ENCODE measurements at places on chromosomes 5 and 9.

GRCh38 chr9:71704796-71705195 is 63.5 kb downstream of the CEMIP2 start:
- DNase-seq = no peak

DNA sequence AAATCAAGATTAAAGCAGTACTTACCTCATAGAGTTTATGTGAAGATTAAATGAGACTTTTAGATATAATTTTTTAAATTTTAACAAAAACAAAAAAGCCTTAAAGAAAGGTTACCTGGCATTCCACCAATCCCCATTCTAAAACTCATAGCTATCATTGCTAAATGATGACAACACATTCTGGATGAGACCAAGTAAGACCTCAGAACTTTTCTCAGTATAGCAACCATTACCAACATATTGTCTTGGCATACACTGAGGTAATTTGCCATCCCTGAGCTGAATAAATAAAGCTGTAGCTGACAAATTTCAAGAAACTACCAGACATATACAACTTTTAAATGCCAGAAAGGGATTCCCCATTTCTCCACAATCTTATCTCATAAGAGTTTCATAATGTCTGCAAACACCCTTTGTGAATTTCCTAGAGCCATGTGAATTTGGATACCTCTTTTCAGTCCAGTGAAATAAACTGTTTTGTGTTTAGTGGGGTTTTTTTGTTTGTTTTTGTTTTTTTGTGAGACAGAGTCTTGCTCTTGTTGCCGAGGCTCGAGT is 29.5 kb downstream of the RANBP3L start:
- no peak for DNase-seq

DNA sequence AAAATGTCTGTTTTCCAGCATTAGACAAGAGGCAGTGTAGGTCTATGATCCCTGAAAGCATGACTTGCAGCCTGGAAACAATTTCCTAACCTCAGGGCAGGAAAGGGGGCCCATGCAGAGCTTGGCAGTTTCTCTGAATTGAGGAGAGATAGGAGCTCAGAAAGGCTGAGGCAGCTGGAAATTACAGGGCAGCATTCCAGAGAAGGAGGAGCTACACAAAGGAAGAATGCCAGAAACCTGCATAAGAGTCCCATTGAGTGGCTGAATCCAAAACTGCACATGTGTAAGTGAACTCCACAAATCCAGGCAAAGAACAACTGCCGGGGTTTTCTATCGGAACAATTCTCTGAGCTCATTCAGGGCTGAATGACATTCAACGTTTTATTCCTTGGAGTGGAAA is 346.8 kb downstream of the PIK3R1 start:
- DNase-seq = no peak

DNA sequence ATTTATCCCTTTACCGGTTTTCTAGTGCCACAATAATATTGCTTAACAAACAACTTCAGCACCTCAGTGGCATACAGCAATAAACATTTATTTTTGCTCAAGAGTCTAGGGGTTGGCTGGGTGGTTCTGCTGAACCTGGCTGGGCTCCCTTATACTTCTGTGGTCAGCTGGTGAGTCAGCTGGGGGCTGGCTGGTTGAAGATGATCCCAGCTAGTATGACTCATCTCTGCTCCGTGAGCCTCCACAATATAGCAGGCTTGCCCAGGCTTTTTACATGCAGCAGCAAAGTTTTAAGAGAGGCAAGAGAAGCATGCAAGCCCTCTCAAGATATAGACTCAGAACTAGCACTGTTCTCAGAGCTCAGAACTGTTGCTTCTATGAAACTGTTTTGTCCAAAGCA is 523.5 kb upstream of the CLINT1 start:
- DNase-seq = peak; percentile 81

- DNase-seq = no peak
Observed at GRCh38 chr9:89680547-89681467, 76.0 kb downstream of the GADD45G start.

DNA sequence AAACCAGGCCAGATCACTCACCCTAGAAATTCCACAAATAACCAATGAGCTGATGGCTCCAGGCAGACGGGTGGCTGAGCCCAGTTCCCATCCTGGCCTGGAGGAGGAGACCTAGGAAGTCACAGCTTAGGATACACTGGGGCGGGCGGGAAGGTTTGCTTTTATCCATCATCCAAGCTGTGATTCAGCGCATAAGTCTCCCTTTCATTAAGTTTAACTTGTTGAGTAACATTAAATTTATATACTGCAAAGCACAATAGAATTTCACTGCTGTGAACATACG is 55.7 kb downstream of the THBS4 start:
- DNase-seq = no peak

DNA sequence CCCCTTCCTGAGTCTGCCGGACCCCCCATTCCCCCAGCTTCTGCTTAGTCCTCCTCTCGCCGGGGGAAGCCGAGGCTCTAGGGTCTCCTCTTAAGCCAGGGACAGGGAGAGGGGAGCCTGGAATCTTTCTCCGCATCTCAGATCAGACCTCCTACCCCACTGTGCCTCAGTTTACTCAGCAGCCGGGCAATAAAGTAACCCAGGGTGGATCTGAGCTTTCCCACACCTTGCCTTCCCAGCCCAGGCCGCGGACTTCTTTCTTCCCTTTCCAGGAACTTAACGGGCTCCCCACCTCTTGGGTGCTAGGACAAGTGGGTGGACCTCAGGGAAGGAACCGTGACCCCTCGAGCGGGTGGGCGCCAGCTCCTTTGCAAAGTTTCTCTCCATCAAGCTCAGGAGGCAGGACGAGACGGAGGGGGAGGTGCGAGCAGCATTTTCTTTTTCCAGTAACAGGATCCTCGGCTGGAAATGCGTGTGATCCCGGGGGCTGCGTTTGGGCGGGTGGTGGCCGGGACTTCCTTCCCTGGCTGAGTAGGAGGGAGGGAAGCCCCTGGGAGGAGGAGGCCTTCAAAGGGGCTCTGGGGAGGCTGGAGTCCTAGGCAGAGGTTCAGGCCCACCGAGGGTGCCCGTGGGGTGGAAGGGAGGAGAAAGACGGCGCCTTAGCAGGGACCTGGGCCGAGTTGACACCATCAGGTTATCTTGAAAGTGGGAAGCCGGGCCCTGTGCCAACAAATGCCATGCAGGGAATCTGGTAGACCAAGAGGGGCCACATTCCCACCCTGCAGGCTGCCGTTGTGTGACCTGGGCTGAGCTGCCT is 795 bp downstream of the DAB2IP start:
- no peak for DNase-seq

DNA sequence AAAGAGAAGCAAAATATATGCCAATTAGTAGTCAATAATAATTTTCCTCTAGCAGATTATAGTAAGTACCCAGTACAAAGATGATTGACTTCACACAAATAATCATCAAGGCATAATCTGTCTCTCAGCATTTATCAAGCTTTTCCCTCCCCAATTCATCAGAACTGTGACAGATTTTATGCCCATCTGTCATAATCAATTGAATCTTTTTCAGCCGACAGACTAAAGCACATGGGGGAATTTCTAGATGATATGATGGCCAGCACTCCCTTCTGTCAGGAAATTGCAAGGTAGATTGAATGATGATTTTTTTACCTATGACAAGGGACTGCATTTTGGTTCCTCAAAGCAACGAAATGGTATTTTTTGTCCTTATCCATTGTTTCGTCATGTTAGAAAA is 227.1 kb upstream of the CYLC2 start:
- DNase-seq = no peak

DNA sequence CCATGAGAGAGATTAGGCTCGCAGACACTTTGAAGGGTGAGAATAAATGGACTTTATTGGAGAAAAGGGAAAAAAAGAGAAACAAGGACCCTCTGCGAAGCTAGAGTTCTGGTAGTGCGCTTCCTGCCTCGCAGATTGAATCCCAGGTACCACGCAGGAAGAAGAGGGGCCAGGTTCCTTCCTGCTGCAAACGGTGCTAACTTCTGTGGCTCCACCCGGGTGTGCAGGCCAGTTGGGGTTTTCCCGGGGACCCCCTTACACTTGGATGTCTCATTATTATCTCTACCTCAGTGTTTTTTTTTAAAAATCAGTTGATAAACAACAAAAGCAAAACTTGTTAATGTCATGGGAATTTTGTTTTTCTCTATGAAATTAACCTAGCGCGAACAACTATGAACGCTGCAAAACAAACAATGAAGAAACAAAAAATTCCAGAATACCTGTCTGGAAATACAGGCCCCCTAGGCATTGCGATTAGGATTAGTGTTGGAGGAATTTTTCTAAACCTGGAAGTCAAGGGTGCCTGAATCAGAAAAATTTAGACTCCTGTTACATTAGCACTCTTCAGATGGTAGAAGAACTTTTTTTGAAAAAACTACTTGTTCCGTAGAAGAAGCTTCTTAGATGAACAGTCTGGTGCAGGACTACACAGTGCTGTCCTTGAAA is 414.5 kb downstream of the MAN2A1 start:
- no peak for DNase-seq

DNA sequence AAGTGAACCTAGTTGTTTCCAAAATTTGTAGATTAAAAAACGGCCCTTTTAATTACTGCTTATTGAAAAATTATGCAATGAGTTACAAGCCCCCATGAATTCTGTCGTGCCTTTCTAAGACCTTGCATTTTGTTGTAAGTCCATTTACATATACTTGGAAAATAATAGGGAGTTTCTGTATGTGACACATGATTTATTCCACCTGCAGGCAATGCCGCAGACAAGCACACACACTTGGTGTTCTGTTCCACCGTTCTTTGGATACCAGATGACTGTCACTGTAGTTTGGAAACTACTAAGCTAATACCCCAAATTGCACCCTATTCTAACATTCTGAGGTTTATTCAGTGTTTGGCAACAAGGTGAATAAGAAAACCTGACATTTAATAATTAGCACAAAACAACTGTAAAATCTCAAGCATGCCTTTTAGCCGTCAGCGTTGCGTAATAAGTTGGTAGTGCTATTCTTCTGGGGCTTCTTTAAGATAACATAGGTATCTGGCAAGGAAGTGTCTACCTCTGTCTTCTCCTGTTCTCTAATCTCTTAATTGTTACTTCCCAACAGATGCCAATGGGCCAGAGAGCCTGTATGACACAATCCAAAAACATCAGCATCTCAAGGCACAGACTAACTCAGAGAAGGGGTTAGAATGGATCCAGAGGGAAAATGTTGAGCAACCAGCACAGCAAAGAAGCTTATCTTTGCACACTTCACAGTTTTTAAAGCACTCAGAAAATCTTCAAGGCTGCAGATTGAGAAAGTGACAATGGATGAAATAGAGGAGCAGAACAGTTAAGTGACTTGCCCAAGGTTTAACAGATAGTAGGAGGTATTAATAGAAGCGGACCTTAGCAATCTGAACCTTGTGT is 48.2 kb upstream of the DPYSL3 start:
- no peak for DNase-seq

DNA sequence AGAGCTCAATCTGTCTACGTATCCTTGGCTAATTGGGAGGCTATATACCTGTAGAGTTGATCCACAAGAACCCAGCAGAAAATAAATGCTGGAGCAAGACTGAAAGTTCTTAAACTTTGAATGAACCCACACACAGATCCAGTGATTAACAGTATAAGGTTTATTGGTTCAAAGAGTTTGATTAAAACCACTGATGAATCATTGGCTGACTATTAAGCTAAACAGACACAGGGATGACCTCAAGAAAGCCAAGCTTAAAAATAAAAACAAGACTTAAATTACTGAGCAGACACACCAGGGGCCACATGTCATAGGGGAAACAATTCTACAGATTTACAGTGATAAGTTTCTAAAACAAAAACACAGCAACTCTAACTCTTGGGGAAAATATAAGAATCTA is 163.6 kb downstream of the SPATA31D1 start:
- no peak for DNase-seq

DNA sequence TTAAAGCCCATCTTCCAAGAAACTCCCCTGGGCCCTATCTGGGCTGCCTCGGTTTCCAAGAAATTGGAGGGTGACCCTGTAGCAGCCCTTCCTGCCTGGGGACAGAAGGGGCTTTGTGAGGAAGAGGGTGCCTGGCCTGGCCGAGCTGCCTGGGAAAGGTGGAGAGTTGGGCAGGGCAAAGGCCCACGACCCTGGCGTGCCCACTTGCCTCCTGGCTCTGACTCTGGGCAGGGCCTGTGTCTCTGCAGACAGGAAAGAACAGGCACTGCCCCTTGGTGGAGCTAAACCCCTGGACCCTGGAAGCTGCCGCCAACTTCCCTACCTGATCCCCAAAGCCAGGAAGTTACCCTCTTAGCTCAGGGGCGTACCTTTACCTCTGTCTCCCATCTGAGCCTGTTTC is 149.3 kb downstream of the RGS3 start:
- no peak for DNase-seq

DNA sequence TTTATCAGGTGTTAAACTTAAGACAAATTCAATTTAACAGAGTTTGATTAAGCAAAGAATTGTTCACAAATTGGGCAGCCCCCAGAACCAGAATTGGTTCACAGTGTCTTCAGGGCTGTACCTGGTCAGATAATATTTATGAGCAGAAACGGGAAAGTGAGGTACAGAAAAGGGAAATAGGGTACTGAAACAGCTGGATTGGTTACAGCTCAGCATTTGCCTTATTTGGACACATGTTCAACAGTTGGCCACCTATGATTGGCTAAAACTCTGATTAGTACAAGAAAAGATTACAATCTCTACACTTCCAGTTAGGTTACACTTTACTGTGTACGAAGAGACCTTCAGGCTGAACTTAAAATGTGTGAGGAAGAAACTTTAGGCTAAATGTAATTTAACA is 18.7 kb downstream of the LRRC70 start:
- no peak for DNase-seq

DNA sequence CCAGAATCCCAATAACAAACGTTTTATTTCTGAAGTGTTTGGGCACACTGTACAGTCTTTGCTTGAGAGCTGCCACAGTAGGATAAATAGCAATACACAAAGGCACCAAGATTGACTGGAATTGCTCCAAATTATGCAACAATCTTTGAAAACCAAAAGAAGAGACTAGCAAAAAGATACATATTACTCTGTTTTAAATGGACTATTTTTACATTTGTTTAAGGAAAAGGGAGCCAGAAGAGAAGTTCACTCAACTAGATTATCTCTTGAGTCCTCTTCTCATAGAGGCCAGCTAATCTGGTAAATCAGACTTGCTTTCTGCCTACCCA is 385.0 kb upstream of the SLC30A5 start:
- DNase-seq = no peak

- DNase-seq = no peak
Observed at GRCh38 chr9:136457326-136457725, 17.7 kb upstream of the INPP5E start.

GRCh38 chr5:113181853-113182490 is 205.4 kb downstream of the DCP2 start:
- DNase-seq = no peak
